ENCODE measurements at places on chromosomes 4 and X.

DNA sequence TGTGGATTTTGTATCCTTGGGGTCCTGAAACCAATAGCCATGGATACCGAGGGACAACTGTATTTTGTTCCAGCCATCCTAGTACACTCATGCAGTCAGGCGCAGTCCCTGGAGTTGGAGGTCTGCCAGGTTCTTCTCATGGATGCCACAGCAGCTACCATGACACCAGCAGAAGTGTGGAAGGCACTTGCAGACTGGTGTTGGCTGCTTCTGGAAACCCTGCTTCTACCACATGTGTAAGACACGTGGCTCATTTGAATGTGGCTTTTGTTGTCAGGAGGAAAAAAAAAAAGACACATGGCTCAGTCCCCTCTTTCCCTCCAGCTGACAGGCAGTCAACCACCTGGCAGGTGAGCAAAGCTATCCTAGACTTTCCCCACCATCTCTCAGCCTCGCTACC lies 19.4 kb downstream of the DRD5 start:
- no peak for DNase-seq

GRCh38 chr4:116724249-116724648 lies 361.1 kb downstream of the TRAM1L1 start:
- DNase-seq, result no peak

DNA sequence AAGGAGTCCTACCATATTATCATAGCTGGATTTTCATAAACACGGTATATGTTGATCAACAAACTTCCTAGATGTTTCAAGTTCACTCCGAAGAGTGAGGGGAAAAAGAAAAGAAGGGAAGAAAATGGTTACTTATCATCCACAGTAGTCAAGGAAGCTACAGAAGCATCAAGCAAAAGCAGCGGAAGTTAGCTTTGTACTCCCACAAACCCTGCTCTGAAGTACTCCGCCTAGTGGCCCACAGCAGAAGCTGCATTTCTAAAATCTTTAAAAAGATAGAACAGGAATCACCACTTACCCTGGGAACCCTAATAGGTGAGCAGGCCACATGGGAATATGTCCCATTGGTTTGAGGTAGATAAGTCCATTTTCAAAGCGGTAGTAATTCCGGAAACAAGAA lies 28.5 kb upstream of the FRG1 start:
- DNase-seq, result no peak

GRCh38 chrX:41822892-41823291 lies 98.9 kb downstream of the GPR82 start:
- DNase-seq, result no peak

DNA sequence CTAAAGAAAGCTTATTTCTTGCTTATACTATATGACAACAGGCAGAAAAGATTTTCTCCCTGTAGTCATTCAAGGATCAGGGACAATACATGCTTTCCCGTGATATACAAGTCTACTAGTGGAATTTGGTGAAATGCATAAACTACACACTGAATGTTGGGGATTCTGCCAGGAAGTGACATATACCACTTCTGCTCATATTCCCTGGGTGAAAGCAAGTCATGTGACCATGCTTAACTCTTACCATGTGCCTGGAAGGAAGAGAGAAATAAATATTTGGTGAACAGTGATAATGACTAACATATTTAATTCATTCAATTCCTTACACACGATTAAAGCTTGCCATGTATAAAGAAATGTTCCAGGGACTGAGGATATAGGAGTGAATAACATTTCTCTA lies 534.6 kb downstream of the PPARGC1A start:
- no peak for DNase-seq

DNA sequence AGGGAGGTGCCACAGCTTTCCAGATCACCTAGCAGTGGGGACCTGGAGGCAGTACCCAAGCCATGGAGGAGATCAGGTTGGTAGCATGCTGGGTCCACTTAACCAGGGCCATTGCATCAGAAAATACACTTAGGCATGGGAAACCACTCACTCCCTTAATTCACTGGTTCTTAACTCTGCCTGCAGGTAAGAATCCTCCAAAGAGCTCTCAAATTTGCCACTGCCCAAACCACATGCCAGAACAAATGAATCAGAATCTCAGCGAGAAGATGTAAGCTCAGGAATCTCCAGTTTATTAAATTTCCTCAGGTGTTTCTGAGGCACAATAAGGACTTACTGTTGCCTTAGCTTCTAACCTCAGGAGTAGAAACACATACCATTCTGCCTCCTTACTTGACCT lies 327.7 kb upstream of the RASGEF1B start:
- no peak for DNase-seq

DNA sequence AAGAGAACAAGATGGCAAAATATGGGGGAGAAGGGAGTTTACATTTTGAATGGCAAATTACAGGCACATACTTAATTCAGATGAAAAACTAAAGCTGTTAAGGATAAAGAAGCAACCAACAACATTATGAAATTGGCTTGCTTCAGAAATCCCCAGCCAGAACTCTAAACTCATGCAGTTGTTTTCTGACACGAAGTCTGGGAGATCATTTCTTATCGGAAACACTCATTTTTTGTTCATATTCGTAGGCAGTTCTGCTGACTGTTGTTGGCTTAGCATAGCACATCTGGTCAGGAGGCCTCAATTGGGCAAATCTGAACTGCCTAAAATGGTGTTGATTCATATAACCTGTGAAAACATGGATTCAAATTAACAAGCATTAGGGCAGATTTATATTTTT lies 33.0 kb upstream of the ARHGAP6 start:
- no peak for DNase-seq

- no peak for DNase-seq
Observed at GRCh38 chr4:88807499-88807898, 109.9 kb upstream of the NAP1L5 start.

- DNase-seq, result no peak
Observed at GRCh38 chr4:112865443-112865842, 184.0 kb upstream of the ANK2 start.

- no peak for DNase-seq
Observed at GRCh38 chr4:173187732-173188131, 19.1 kb downstream of the GALNT7 start.

DNA sequence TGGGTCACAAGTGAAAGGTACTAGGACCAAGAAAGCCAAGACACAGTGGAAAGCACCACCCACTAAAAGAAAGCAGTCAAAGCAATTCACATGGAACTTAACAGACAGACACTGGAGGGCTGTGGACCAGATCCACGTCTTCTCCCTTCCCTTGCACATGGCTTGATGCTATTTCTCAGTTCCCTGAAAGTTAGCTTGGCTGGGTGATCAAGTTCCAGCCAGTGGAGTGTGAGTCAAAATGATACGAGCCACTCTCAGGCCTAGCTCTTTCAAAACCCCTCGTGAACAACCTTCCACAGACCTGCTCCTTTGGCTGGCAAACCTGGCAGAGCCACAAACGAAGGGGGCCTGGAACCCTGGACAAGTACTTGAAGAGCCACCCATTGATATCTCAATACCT lies 52.0 kb downstream of the RELL1 start:
- no peak for DNase-seq

GRCh38 chr4:178836865-178837264 lies 1394.6 kb upstream of the AGA start:
- DNase-seq, result no peak

DNA sequence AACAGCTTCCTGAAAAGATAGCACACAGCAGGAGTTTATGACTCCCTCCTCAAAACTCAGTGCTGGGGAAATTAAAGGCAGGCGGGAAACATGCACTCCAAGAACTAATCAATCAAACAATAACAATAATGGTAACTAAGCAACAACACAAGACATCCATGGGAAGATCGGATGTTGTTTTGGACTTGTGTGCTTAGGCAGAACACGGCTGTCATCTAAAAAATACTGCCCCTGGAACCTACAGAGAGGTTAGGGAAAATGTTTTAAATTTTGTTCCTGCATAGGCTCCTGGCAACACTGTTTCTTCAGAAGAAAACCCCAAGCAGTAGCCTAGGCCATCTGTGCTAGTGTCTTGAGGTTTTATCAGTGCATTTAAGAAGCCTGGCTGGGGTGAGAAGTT lies 1378.2 kb downstream of the STIM2 start:
- DNase-seq, result no peak

DNA sequence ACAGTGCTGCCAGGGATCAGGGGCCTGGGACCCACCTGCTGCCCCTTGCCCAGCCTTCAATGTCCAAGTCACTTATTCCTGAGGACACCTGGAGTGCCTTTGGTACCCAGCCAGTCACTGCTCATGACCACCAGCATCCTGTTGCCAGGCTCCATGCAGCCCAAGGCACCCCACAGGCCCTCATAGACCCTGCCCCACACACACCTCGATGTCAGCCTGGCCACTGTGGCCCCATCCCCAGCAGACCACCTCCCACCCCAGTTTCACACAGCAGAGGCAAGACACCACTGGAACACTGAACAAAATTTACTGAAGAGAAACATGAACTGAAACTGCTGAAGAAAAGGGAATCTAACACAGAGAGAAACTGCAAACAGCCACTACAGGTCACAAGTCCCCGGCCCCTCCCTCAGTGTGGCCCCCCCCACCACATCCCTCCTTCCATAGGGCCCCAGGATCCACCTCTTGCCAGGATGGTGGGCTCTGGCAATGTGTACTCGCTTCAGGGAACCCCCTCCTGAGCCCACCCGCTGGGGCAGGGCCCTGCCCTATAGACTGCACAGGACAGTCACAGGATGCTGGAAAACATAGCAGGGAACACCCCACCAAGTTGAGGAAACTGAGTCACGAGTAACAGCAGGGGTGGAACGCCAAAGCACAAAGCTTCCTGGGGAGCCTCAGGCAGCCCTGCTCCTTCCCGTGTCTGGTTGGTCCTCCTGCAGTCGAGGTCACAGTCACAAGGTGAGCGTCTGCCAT lies 5.2 kb downstream of the PNMA5 start:
- DNase-seq, result no peak

DNA sequence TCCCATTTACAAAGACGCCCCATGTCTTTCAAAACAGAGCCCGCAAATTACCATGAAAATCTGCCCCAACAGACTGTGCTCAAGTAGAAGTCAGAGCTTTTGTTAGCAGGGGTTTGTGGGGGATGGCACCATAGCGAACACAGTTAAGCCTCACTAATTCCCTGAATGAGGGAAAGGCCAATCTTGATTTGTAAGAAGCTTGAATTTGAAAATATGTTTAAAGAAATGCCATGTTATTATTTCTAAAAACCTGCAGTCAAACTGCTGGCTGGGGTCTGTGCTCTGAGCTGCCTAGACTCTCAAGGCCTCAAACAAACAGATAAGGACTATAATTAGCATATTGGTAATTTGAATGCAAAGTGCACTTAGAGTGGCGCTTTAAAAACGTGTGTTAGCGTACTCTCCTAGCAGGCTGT lies 9.4 kb upstream of the PAK3 start:
- DNase-seq, result no peak

DNA sequence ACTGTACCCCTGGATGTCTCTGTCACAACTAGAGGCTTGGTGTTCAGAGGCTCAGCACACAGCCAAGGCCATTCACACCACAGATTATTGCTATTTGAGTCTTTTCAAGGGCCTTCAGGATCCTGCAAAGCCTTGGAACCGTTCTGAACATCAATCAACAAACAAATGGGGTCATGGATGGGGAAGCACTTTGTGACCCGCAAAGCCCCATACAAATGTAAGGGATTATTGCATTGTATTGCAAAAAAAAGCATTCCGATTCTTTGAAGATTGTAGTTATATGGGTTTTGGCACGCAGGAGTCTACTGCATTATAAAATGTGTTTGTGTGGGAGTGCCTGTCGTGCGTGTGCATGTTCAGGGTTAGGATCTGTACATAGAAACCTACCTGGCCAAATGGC lies 17.3 kb upstream of the BCORL1 start:
- no peak for DNase-seq

DNA sequence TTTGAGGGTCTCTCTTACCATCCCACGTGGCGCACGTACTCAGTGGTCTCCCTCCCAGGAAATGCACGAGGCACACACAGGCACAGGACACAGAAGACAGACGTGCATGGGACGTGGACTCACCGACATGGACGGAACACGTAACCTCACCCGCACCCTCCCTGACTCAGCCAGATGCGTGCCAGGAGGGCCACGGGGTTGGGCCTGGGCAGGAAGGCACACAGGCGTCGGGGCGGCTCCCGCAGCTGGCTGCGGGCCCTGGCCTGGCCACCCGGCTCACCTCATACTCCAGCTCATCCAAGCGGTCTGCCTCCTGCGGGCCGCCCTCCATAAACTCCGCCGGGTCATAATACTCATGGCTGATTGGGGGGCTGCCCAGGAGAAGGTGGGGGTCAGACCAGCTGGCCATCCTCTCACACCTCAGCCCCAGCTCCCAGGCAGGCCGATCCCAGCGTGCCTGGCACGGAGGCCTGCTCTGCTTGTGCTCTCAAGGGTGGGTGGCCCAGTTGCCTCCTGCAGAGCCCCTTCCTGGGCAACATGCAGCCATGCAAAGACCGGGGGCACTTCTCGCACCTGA lies 12.6 kb downstream of the SSR4 start:
- no peak for DNase-seq

DNA sequence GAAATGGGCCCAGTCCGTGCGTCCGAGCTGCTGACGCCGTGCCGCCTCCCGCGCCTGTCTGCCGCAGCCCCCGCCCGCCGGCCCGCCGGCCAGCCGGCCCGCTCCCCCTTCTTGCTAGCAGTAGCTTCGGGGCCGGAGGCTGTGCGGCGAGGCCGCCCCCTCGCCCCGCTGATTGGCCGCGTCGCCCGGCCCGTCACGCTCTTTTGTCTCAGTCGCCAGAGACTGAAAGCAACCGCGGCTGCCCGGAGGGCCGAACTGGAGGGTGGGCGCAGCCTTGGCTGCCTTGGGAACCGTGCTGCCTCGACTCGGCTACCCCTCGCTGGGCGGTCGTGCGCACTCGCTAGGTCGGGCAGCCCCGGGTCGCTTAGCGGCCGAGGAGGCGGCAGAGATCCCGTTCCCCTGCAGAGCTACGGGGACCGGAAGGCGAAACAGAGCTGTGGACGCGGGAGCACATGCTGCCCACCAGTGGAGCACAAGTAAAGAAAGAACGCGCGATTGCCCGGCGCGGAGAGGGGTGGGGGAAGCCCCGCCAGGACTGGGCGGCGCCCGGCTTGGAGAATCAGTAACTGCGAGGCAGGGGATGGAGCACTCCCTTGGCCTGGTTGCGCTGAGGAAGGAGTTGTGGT lies at the start of gene ZCCHC18:
TSS of gene ZCCHC18 (plus strand) at position 198 of the 626 bp plus-strand sequence. CDS start 1,589 bp downstream, outside the sequence.
- no peak for DNase-seq

DNA sequence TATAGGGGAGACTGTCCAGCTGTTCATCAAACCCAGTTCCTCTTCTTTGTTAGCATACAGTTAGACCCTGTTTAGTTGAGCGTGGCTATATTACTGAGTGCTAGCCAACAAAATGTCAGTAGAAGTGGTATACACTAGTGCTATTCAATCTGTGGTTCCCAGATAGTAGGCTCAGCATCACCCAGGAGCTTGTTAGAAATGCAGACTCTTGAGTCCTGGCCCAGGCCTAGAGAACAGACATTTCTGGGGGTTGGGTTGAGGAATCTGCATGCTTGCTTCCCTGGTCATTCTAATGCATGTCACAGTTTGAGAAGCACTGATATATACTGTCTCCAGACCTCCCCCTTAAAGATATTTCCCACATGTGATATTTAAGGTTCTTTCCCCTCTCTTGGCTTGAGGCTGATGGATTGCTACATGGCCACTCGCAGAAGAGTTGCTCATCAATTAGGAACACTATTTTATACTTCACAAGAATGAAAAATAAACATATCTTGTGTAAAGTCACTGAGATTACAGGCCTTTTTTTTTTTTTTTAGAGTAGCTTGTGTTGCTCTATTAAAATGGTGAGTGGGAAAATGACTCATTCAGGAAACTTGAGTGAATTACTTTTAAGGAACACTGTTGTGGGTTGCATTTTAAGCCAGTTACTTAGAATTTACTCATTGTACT lies 289.0 kb downstream of the STIM2 start:
- no peak for DNase-seq

All from activated T-cell treated with anti-CD3 and anti-CD28 coated beads for 1 hour (primary cell).